ENCODE measurements at places on chromosomes 7 and 10.

DNA sequence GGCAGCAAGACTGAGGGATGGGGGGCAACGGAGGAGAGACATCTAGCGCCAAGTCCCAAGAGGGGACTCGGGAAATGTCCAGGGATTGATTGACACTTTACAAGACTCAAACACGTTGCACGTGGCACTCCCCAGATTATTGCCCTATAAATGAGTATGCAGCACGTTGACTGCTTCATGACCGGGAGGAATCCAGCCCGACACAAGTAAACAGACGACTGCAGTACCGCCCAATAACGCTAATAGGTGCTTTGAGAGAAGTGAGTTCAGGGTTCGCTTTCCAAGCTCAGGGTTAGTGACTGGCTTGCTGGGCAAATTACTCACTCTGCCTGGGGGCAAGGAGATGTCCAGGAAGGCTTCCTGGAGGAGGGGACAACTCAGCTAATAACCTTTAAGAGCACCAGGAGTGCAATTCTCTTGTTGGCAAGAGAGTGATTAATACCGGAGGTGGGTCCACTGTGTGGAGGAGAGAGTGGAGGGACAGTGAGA, 73.3 kb upstream of the MYL10 start:
- no peak for DNase-seq

DNA sequence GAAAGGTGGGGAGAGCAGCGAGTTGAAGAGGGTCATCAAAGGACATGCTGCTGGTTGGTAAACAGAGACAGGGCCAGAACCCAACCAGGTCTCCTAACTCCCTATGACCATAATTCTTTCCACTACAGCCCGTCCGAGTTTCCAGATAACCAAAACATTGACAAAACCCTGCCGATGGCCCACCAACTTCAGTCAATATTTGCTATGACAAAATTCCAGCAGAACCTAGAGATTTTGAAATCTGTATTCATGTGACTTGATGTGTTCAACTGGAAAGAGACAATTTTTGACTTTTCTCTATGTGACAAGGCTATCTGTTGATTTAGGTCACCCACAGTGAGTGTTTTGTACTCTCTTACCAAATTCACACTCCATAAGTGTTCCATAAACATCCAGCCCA, 86.7 kb downstream of the NHLRC2 start:
- DNase-seq, result no peak

GRCh38 chr10:43688348-43688892, 39.7 kb upstream of the ZNF32 start:
- DNase-seq, result no peak

DNA sequence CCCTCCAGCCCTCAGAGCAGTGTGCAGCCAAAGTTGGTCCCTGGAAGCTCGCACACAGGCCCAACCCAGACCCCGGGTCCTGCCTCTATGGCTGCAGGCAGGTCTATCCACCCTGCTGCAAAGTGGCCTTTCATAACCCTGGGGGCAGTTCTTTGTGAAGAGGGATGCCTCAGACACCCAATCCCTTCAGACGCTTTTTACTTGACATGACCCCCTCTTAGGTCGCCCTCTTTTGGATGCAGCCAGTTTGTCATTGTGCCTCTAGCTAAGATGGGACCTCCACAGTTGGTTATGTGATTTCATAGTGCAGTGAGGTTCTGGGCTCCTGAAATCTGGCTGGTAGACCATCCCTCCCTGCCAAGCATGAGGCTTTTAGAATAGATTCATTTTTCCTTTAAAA, 27.3 kb downstream of the SMKR1 start:
- no peak for DNase-seq

DNA sequence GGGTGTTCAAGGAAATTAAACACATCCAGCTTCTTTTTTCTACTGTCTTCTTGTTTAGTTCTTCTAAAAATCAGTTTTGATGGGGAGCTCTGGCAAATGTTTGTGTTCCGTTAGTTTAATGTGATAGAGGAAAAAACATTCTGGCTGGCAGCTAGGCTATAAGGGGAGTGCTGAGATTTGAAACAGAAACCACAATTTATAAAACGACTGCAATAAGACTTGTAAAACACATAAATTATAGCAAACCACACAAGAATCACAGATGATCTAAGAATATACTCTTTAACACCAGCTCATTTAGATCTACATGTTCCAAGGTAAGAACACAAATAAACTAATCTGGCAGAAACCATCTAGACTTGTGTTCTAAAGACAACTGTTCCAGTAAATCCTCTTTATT, 425.5 kb downstream of the CNTNAP2 start:
- DNase-seq, result no peak

- DNase-seq, result no peak
Measured at GRCh38 chr7:84529480-84530205, 335.1 kb upstream of the SEMA3A start.

- no peak for DNase-seq
Measured at GRCh38 chr10:126097558-126098225, 201.3 kb downstream of the FANK1 start.

GRCh38 chr7:45219801-45220435, 62.3 kb downstream of the RAMP3 start:
- DNase-seq, result no peak

DNA sequence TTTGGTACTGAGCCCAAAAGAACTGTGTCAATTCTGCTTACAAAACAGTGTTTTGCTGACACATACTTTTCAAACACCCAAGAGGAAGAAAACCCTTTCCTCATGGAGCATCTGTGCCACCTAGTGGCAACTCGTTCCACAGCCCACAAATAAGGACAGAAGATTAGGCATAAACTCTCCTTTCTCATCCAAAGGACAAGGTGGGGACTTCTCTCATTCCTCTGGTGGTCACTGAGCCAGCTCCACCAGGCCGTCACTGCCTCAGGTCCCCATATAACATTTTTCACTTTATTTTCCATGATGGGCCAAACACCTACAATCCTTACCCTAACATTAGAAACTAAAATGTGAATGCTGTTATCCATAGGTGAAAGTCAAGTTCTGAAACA, 76.9 kb downstream of the RNF216 start:
- DNase-seq, result peak; percentile 53

DNA sequence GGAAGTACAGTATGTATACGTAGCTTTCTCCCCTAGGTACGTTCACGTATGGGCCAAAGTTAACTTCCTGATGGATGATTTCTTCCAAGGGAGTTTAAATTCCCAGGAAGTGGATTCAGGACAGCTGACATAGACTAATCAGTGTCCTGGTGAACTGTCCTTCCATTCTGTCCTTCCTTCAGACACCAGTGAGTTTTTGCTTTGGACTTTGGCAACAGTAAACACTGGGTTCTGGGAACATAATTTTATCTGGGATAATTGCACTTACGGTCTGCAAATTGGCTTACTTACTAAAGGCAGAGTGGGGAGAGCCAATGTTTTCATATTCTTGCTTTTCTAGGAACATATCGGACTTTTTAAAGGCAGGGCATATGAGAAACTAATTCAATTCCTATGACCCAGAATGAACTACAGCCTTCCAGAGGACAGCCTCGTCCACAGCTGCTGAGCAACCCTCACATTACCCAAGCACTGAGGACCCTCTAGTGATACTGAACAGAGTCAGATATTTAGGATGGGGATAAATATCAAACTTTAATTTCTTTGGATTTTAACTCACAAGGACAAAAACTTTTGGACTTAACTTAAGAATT, 97.9 kb downstream of the RAB18 start:
- no peak for DNase-seq

DNA sequence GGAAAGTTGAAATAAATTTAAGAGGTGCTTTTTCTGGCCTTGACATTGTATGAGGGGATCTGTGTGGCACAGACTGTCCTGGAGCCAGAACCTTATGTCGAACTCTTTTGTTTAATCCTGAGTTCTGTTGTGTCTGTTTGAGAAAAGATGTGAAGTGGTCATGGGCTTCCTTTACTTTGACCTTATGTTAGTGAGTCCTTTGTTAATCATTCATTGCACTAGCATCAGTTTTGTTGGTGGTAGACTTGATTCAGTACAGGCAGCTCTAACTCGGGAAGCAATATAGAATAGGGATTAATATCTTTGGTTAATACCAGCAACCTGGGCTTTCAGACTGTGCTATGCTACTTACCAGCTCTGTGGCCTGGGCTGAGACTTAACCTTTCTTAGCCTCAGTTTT, 123.9 kb upstream of the FZD1 start:
- no peak for DNase-seq

DNA sequence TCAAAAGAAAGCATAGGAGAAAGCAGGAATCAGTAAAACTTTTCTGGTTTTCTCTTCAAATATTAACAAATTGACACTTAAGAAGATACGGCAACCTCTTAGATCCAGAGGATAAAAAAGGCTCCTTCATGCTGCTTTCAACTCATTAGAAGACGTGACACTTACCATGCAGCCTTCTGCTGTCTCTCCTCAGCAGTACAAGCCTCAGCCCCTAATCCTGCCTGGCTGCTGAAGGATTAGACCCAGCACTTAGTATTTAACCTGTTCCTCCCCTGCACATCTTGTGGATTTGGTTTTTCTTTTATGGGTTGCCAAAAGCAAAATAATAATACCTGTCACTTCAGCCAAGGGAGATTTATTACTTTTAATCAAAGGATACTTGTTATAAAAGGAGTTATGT, 108.4 kb downstream of the LYZL1 start:
- no peak for DNase-seq

DNA sequence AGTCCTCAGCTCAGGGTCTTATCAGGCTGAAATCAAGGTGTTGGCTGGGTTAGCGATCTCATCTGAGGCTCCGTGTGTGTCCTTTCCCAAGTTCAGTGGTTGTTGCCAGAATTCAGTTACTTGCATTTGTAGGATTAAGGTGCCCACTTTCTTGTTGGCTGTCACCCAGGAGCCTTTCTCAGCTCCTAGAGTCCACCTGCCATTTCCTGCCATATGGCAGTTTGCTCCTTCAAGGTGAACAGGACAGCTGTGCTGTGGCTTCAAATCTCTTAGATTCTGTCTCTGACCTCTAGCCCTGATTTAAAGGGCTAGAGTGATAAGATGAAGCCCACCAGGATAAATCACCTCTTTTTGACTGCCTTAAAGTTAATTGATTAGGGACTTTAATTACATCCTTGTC, 1.0 kb upstream of the HIF1AN start:
- no peak for DNase-seq

GRCh38 chr7:114645451-114645850, 230.8 kb downstream of the FOXP2 start:
- DNase-seq, result no peak

- DNase-seq, result peak; percentile 9
Measured at GRCh38 chr10:95445837-95446486, 115.2 kb downstream of the SORBS1 start.

DNA sequence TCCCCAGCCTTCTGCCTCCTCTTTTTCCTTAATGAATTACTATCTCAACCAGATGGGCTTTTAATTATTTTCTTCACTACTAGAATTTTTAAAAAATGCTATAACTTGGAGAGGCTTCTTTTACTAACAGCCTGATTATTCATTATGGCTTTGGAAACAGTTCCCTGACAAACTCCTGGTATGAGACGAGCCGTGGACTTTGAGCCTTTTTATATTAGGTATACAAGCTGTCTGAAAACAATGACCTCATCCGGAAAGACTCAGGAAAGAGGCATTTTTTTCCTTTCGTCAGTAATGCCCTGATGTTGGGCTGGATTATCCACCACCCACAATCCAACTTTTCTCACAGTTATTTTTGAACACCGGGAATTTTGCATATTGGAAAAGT, 26.7 kb upstream of the ABLIM1 start:
- DNase-seq, result no peak

GRCh38 chr10:133341983-133342382, 5.2 kb upstream of the PRAP1 start:
- no peak for DNase-seq

DNA sequence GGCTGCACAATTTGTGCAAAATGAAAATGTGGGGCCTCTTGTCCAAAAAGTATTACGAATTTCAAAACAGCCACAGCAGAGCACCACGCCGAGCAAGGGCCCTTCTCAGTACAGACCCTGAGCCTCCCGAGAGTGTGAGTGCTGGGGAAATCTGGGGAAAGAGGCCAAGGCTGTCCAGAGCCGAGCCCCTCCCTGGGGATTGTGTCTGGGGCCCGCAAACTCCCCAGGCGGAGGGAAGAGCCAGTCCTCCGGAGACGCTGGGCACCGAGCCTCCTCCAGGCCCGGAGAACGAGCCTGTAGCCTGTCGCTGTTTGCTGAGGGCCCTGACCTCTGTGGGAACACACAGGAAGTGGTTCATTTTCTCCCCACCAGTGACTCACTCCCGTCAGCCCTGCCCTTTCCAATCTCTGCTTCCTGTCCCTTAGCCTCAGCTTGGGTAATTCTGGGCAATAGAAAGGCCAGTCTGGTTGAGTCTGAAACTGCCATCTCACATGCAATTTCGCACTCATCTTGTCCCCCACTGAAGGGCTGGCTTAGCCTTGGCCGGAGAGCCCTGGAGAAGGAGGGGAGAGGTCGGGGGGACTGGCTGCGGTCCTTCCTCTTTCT, 19.5 kb upstream of the GNA12 start:
- peak; percentile 60 for DNase-seq

DNA sequence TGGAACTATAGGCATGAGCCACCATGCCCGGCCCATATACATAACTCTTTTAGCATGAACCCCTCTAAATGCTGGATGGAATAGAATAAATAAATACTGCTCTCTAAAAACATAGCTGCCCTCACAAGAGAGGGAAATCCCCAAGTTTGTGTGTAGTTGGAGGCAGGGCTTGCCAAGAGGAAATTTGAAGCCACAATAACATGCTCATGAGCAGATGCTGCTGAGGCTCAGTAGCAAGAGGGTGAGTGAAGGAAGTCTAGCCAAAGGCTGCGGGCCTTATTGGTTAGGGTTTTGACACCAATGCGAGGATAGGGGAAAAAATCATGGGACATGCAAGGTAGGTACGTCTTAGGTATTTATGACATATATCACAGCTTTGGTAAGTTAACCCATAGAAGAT, 17.3 kb downstream of the TPK1 start:
- DNase-seq, result no peak

DNA sequence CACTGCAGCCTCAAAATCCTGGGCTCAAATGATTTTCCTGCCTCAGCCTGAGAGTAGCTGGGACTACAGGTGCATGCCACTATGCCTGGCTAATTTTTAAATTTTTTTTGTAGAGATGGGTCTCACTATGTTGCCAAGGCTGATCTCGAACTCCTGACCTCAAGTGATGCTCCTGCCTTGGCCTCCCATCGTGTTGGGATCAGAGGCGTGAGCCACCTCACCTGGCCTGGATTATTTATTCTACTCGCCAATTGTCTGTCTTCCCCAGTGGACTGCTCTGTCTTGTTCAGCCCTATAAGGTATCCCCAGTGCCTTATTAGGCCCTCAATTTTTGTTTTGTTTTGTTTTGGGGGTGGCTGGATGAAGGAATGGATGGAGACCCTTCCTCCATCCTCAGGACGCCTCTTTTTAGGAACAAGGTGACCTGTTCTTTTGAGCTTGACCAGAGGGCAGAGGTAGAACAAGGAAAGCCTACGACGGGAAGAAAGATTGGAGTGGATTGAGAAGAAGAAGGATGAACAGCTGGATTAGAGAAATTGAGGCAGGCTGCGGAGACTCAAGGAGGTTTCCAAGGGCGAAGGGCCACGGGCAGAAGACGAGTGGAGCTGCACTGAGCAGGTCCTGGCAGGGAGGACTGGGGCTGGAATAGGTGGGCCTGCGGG, 541 bp upstream of the DENND10 start:
- DNase-seq, result no peak
